NCI-H2081 treated with DMSO at 0.1 percent for 48 hours (cell line): ENCODE measurements at places on chromosomes 16 and 17.

GRCh38 chr16:72635104-72635503, 412.8 kb downstream of the ZFHX3 start:
- no peak for DNase-seq

DNA sequence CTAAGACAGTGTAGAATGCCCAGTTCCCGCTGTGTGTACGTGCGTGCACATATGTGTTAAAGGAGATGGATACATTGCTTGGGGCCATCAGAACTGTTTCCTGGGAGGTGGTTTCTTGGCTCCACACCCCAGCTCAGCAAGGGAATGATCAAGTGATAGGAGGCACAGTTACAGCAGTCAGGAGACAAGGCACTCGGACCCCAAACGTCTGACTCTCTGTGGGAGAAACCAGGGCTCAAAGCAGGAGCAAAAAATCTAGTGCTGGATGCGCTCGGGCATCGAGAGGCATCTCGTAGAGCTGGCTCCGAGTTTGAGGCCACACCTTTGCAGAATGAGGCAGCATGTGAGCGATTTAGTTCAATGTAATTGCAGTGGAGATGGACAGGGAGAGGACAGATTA, 71.9 kb downstream of the RBBP6 start:
- no peak for DNase-seq

DNA sequence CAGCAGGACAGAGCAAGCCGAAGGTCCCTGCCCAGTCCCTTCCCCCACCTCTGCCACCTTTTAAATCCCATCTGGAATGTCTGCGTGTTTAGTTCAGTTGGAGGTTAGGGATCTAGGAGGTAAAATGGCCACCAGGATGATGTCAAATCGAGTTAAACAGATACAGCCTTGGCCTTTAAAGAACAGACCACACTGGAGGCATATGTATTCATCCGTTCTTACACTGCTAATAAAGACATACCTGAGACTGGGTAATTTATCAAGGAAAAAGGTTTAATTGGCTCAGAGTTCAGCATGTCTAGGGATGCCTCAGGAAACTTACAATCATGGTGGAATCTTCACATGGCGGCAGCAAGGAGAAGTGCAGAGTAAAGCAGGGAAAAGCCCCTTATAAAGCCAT, 167.8 kb upstream of the CACNG5 start:
- no peak for DNase-seq

- no peak for DNase-seq
Observed at GRCh38 chr17:39008633-39009032, 41.4 kb upstream of the FBXO47 start.

DNA sequence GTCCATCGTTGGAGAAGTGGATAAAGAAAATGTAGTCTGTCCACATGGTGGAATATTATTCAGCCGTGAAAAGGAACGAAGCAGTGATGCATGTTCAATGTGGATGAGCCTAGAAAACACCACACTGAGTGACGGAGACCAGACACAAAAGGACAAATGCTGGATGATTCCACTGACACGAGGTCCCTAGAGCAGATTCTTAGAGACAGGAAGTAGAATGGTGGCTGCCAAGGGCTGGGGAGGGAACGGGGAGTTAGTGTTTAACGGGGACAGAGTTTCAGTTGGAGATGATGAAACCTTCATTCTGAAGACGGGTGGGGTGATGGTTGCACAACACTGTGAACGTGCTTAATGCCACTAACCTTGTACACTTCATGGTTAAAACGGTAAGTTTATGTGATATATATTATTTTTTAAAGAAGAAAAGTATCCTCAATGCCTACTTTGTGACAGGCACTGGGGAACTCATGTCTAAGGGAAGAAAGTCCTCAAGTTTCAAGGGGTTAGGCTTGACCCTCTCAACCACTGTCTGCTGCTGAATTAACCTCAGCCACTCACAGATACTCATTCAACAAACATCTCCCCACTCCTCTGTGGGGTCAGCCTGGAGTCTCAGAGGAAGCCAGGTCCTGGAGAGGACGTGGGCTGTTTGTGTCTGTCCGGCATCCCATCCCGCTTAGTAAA, 17.6 kb downstream of the C16orf74 start:
- no peak for DNase-seq

- no peak for DNase-seq
Observed at GRCh38 chr17:63066158-63066813, 100.3 kb downstream of the TANC2 start.
